Stimulated activated CD4-positive, alpha-beta T cell treated with anti-CD3 and anti-CD28 coated beads, TNF-alpha, amount 100 ng/mL, for 24 hours (primary cell): ENCODE measurements at places on chromosomes 3 and 15.

DNA sequence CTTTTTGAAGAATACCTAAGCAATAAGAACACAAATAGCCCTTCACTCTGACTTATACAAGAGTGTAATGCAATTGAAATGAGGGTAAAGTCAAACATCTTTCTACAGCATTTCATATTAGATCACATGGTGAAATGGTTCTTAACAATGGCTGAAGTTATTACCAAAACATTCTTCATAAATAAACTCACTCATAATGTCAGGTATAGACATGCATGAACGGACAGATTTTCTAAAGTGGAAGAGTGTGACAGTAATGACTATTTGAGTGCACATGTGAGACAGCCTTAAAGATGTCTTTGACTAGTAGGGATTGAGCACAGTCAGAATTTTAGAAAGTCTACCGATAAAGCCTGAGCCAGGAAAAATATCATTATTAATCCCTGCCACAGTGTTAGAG lies 471.0 kb downstream of the ZPLD1 start:
- no peak for DNase-seq

DNA sequence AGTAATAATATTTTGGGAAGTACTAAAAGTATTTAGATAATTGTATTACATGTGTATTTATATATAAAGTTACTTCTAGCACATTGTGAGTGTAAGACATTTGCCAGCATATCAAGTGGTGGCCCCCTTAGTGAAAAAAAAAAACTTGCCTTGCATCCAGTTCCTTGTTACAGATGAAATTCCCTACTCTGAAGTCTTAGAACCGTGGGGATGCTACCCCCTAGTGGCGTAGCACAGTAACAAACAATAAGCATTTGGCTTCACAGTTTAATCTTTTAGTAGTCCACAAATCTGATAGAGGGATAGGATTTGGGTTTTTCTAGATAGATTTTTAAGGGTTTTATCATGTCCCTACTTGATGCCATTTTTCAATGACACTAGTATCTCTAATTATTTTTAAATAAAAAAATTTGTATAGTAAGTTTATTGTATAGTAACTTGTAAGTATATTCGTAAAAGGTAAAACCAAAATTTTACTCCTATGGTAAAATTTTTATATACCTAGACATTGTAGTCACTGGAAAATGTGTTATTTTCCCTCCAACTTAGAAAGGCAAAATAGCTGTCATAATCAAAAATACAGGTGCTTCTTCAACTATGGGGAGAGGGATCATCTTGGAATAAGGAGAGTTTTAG lies 14.3 kb downstream of the SMC4 start:
- DNase-seq = peak; percentile 42

- DNase-seq = no peak
Observed at GRCh38 chr3:189305412-189305811, 133.6 kb downstream of the TPRG1 start.

GRCh38 chr15:40590667-40591050 lies 3.4 kb upstream of the KNL1 start:
- no peak for DNase-seq

GRCh38 chr3:143081844-143082778 lies 37.5 kb upstream of the CHST2 start:
- DNase-seq = peak; percentile 7

- DNase-seq = no peak
Observed at GRCh38 chr3:39118931-39119660, 11.6 kb downstream of the TTC21A start.

GRCh38 chr15:41881920-41882688 lies 11.7 kb downstream of the SPTBN5 start:
- DNase-seq = no peak

- no peak for DNase-seq
Observed at GRCh38 chr3:24320601-24321000, 174.0 kb downstream of the THRB start.

GRCh38 chr3:184570489-184570888 lies 8.9 kb downstream of the EPHB3 start:
- no peak for DNase-seq

- DNase-seq = no peak
Observed at GRCh38 chr3:53229171-53229570, 26.7 kb downstream of the TKT start.

DNA sequence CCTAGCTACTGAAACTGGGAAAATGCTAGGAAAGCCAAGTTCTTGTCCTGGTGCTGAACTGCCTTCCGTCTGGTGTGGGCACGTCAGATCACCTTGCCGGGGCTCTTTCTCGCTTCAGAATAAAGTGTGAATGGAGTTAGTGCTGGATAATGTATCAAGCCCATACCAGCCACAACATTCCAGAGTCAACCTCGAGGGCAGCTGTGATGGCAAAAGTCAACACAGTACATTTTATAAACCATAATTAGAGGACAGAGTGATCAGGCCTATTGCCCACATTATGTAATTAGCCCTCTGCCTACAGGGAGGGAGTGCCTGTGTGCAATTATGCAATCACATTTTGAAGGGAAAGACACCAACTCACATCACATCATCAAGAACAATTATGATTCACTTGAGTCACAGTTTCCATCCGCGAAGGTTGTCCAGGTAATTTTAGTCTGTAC lies 165.2 kb downstream of the RORA start:
- no peak for DNase-seq

GRCh38 chr3:151351219-151351618 lies 21.9 kb upstream of the P2RY13 start:
- DNase-seq = no peak

DNA sequence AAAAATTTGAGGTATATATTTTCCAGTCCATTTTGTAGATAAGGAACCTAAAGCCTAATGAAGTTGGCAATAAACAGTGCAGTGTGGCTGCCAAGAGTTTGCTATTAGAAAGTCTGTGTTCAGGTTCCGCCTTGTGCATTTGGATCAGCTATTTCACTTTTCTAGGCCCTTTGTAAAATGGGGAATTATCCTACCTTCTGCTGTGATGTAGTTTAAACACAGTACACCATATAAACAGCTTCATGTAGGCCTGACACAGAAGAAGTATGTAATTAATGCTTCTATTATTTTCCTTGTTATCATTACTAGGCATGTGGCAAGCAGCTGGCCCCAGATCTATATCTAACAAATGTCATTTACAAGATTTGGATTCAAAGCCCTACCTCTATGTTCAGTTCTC lies 456.3 kb downstream of the GABRG3 start:
- DNase-seq = no peak

DNA sequence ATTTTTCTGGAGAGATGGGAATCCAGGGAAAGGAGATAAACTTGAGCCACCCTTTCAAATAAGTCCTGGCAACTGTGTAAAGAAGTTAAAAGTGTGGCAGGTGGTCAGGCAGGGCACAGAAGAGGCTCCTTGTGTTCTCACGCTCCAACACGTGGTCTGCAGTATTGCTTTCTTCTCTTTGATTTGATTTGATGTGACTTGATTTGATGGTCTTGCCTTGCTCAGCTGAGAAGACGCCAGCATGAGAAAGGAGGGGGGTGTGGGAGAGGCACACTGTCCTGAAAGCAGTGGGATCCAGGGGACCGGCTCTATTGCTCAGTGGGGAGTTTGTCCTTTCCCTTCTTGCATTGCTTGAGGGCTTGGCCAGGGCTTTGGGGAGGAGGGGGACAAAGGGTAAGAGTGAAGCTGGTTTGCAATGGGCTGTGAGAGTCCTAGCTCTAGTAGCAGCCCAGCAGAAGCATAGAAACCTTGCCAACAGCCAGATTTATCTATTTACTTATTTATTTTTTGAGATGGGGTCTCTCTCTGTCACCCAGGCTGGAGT lies 25.7 kb upstream of the NEO1 start:
- no peak for DNase-seq

DNA sequence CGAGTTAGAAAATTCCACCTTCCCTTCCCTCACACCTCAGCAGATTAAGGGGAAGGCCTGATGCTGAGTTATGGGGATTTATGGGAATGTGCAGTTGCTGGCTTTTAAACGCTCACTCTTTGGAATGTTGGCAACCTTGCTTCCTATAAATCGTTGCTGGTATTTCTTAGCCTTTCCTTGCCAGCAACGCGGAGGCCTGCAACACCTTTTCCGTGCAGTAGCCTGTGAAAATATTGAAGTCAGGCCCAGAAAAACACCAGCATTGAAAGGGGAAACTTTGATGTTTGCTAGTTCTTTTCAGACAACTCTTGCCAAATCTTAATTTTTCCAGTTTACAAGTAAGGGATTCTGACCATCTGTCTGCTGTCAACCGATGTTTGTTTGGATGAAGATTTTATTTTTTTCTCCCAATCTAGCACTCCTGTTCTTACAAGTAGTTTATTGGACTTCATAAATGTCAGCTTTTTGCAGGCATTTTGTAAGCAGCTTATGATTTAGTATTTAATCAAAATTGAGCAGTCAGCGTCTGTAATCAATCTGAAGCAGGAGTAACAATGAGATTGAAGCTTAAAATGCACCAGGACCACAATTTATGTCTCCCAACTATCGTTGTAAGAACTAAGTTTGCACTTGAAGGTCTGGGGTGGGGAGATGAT lies 251.0 kb downstream of the RPLP1 start:
- no peak for DNase-seq

DNA sequence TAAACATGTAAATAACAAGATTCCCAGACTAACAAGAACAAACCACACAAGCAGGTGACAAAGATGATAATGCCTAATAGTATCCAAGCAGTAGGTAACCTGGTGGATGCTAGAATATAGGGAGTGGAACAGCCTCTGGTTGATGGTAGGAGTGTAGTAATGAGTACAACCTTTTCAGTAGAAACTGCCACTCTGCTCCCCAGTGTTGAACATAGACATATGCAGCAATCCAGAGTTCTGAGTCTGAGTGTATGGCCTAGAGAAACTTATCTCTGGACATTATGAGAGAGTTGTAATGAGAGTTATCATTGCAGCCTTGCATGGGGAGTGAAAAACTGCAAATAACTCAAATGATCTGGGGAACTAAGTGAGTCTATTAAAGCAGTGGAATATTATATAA lies 76.1 kb upstream of the ACAD9 start:
- DNase-seq = no peak

DNA sequence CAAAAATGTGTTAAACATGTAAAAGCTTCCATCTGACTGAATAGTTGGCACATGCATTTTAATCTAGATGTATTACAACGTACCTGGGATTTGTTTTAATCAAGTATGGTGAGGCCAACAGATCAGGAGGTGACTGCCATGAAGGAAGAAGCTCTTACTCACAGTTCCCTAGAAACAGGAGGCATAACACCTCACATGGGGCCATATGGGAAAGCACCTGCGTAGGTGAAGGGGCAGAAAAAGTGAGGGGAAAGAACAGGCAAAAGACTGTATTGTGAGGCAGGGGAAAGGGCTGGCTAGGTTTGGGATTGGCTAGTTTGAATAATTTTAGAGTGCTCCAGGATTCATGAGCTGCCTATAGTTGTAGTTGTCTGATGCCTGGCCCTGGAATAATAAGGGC lies 9.6 kb downstream of the SQOR start:
- DNase-seq = no peak

GRCh38 chr3:182276512-182276911 lies 516.8 kb upstream of the ATP11B start:
- no peak for DNase-seq

DNA sequence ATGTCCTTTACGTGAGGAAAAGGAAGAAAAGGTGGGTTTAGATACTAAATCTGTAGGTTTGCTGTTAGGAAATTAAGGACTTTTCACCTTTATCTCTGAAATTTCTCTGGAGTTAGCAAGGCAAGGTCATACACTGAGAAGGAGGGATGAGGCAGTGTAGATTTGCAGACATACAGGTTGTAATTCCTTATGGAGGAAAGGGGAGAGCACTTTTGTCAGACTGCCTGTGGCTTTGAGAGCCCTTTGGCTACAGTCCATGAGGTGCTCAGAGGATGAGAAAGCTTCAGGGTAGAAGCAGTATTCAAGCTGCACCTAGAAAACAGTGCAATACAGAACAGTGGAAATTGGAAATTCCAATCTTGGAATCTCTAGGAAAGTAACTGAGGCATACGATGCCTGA lies 8.3 kb downstream of the RPL14 start:
- no peak for DNase-seq

DNA sequence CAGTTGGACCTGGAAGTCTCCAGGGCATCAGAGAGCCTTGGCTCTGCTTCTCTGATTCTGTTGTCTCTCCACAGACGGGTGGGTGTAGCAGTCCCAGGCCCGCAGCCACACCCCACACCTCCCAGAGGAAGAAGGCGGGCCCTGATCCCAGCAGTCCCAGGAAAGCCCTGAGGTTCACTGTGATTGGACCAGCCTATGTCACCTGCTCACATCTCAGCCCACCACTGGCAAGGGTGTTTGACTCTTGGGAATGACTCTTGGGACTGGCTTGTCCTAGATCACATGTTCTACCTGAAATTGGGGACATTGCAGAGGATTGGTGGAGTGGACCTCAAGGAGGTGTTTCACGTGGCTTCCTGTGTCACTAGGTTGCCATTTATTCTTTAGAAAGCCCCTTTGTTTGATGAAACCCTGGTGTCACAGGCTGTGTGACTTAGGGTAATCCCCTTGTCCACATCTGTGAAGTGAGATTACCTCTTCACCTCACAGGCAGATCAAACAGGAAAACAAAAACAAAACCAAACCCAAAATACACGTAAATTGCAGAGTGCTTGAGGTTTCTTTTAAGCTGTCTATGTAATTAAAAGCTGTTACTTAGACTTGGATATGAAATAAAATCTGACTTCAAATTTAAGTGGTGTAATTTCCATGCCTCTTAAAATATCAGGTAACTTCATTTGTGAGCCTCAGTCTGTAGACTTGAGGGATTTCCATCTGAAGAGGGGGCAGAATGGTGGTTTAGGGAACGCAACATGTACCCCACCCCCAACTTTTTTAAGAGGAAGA lies 26.7 kb downstream of the FLNB start:
- peak; percentile 11 for DNase-seq

DNA sequence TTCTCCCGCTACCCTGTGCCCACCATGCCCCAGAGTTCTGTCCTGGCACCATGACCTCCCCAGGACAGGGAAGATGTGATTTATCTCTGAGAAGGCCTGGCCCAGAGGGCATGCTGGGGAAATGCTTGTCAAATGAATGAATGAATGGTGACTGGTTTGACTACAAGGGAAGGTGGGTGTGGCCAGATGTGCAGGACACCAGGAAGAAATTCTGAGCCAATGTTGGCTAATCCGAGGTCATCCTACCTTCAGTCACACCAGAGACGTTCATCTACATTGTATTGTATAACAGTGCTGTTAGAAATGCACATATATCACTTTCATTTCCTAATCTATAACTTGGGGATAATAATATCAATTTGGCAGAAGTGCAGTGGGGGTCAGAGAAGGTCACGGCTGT lies 138.4 kb downstream of the FAM43A start:
- no peak for DNase-seq

GRCh38 chr3:186025161-186025560 lies 83.7 kb downstream of the ETV5 start:
- DNase-seq = peak; percentile 9

- DNase-seq = no peak
Observed at GRCh38 chr3:78951342-78951945, 816.4 kb downstream of the ROBO1 start.
